CD8-positive, alpha-beta memory T cell (primary cell): ENCODE measurements at places on chromosomes 2 and 18. TPM values are rescaled to one million over a fixed set of nuclear protein-coding genes. Genes with fewer than 3 reads are reported as not detected.

- H3K36me3 ChIP-seq: no peaks in the 10 kb centered on the region
- no peak overlapping the region for H3K4me3 ChIP-seq
- no peak overlapping the region for H3K27ac ChIP-seq
- no peak for DNase-seq
- no peaks in the 10 kb centered on the region for H3K4me1 ChIP-seq
- no peaks in the 10 kb centered on the region for H3K27me3 ChIP-seq
Measured at GRCh38 chr2:108542071-108542470, 7.8 kb downstream of the LIMS1 start.

DNA sequence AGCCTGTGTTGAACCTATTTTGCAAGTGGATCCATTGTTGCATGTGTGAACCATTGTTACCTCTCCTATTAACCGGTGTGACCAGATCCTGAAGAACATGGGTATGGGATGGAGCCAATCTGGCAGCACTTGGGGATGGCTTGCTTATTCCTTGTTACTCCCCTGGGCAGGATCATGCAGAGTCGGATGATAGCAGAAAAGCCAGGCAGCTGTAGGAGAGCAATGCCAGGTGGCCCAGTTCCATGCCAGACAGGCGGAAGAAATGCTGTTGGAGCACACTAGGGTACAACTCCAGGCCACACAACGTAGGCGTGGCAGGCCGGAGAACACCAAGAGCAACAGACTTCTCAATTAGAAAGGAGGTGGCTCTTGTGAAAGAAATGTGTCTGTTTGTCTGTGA is 16.3 kb upstream of the MYO1B start:
- no peak overlapping the region for H3K27ac ChIP-seq
- no peaks in the 10 kb centered on the region for H3K27me3 ChIP-seq
- H3K36me3 ChIP-seq: no peaks in the 10 kb centered on the region
- no peak for DNase-seq
- no peak overlapping the region for H3K4me3 ChIP-seq

The FAM110C gene
- 0.48 TPM for total RNA-seq

The PLGLB2 gene
- total RNA-seq: 0.89 TPM
